Retinal pigment epithelial cell (primary cell): ENCODE measurements at places on chromosomes 1 and 21.

DNA sequence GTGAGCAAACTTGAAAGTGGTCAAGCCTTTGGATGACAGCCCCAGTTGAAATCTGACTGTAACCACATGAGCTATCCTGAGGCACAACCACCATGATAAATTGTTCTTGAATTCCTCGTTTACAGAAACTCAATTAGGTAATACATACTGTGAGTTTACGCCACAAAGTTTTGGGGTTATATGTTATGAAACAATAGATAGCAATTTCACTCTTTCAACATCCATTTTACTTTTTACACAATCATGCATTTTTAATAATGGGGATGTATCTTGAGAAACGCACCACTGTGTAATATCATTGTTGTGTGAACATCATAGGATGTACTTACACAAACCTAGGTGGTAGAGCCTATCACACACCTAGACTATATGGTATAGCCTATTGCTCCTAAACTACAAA lies 35.4 kb downstream of the OR2C3 start:
- no peak for DNase-seq

- no peak for DNase-seq
Measured at GRCh38 chr1:234763910-234764309, 153.9 kb upstream of the IRF2BP2 start.

GRCh38 chr1:23793018-23793781 lies 2.3 kb downstream of the LYPLA2 start:
- no peak for DNase-seq

GRCh38 chr21:44454747-44455523 lies at the start of gene LRRC3:
TSS of gene LRRC3 (plus strand) at chr21:44455510. CDS start at chr21:44456645, 1,135 bp downstream.
- DNase-seq, result peak; percentile 15

- no peak for DNase-seq
Measured at GRCh38 chr1:213987422-213987926, 299 bp upstream of the PROX1 start.

DNA sequence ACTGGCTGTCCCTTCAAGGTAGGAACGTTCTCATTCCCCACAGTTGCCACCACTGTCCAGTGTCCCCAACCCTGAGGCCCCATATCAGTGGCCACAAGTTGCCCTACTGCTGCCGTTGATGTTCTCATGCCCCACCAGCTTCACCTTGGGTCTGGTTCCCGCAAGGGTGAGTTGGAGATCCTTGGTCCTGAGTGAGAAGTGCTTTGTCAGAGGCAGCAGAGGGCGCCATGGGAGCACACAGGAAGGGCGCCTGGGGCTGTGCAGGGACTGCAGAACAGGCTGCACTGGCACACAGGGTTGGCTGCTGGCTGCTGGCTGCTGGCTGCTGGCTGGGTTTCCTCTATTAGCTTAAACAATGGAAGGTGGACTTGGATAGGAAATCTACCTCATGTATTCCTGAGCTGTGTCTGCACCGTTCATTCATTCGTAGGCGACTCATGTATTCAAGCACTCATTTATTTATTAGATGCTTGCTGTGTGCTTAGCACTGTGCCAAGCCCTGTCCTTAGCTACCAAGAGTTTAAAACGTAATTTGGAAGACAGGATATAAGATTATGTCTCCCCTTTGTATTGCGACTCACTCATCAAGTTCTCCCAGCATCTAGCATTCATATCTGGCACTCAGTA lies 2.1 kb upstream of the S100A9 start:
- no peak for DNase-seq
